ENCODE measurements at places on chromosomes 2 and 18.
A peak's percentile ranks its signal among the peaks of the same experiment; 100 is the strongest.

DNA sequence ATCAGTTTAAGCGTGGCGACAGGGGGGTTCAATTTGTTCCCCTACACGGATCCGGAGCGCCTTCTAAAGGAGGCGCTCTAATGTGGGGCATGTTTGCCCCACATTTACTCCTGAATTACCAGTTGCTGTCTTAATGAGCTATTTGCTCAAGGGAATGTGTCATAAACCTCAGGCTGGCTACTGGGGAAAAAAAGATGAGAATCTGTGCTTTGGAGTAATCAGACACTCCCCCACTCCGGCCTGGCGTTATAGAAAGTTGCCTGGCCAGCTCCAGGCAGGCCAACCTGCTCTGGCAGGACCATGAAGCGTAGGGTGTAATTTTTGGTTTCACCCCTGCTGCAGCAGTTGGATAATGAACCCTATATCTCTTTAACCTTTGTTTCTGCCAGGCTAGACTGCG, 31.0 kb upstream of the MAP3K20 start:
- no peak for DNase-seq
- H3K27ac ChIP-seq: no peak overlapping the region
- H3K36me3 ChIP-seq: no peaks in the 10 kb centered on the region
- H3K27me3 ChIP-seq: no peaks in the 10 kb centered on the region

DNA sequence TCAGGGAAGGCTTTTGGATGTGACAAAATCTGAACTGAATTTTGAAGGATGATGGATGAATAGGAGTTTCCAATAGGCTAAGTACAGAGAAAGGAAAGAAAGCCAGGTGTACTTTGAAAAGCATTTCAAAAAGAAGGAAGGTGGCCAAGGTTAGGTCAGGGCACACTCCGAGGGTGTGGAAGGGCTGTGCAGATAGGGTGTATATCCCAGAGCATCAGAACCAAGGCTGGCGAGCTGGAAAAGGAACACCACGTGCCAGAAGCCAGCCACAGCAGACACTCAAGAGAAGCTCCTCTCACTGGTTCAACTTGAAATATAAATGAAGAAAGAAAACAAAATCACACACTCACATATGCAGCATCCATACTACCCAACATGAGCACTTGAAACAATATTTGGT, 51.0 kb downstream of the RPL31 start:
- no peaks in the 10 kb centered on the region for H3K27me3 ChIP-seq
- no peak overlapping the region for H3K4me3 ChIP-seq
- no peaks in the 10 kb centered on the region for H3K4me1 ChIP-seq

DNA sequence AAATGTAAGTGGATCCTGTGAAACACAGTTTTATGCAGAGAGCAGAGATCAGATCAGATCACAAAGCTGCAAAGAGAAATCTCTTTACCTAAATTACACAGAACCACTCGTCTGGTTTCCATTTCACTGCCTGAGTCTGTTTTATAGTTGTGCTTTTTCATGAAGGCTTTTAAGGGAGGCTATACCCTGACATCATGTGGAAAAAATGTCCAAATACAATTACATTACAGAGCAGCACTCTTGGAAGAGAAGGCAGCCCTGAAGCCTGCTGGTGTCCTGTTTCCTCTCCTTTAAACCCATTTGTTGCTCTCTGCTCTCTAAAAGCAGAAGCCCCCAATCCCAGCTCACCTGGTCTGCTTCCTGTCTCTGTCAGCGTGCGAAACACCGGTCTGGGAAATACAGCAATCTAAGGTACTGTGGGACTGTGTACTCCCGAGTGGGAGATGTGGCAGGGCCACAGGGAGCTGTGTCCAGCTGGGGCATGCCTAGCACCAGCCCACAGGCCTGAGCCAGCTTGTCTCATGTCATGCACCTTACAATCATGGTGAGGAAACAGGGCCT, 24.8 kb upstream of the ZFP36L2 start:
- peak overlapping the region; percentile 20 for H3K27ac ChIP-seq
- no peak overlapping the region for H3K4me3 ChIP-seq
- peaks cover 3% of the 10 kb centered on the region for H3K4me1 ChIP-seq

DNA sequence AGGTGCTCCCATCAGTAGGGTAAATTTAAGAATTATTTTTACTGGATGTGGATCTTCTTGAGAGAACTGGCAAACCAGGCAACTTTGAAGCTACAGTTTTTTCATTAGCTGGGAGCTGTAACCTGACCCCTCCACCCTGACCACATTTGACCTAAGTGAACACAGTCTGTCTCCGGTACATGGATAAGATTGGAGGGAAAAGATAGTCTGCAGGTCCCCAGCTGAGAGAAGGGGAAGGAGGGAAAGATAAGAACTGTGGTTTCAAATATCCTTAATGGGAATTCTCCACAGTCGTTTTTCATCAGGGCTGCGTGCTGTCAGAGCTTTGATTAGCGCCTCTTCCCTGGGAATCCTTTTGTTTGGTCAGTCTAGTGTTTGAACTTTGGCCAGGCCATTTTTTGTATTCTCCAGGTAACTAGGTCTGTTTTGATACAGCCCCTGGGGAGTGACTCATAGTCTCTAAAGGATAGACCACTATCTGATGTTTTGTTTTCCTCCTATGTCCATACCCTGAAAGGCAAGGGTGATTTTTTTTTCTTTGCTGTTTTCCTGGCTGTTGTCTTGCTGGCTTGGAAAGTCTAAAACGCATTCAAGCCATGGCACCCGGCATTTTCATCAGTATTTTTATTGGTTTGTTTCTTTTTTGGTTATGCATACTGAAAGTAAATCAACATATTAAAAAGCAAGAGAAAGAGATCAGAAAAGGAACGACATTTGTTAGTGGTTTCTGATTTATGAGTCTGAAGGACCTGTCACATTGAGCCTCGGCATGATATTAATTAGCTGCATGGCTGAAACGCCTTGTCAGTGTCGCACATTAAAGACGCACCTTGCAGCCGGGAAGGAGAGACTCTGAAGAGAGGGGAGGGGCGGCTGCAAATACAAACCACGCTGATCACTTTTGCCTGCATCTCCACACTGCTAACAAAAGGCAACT, 183.4 kb upstream of the FN1 start:
- DNase-seq: peak; percentile 82
- no peaks in the 10 kb centered on the region for H3K4me1 ChIP-seq
- H3K36me3 ChIP-seq: no peaks in the 10 kb centered on the region
- no peaks in the 10 kb centered on the region for H3K27me3 ChIP-seq
- no peak overlapping the region for H3K27ac ChIP-seq
- H3K4me3 ChIP-seq: no peak overlapping the region

- peak overlapping the region; percentile 36 for H3K4me3 ChIP-seq
- H3K4me1 ChIP-seq: no peaks in the 10 kb centered on the region
- peaks cover 28% of the 10 kb centered on the region for H3K27me3 ChIP-seq
- H3K36me3 ChIP-seq: no peaks in the 10 kb centered on the region
- DNase-seq: peak; percentile 71
These were observed 694 bp downstream of the THSD7B start for GRCh38 chr2:136766073-136766404.

- H3K27me3 ChIP-seq: no peaks in the 10 kb centered on the region
- peak overlapping the region; percentile 2 for H3K4me3 ChIP-seq
- peak; percentile 89 for DNase-seq
- peaks cover 25% of the 10 kb centered on the region for H3K4me1 ChIP-seq
- H3K27ac ChIP-seq: peak overlapping the region; percentile 90
These were observed 14.6 kb downstream of the TNS1 start for GRCh38 chr2:217988014-217988839.

DNA sequence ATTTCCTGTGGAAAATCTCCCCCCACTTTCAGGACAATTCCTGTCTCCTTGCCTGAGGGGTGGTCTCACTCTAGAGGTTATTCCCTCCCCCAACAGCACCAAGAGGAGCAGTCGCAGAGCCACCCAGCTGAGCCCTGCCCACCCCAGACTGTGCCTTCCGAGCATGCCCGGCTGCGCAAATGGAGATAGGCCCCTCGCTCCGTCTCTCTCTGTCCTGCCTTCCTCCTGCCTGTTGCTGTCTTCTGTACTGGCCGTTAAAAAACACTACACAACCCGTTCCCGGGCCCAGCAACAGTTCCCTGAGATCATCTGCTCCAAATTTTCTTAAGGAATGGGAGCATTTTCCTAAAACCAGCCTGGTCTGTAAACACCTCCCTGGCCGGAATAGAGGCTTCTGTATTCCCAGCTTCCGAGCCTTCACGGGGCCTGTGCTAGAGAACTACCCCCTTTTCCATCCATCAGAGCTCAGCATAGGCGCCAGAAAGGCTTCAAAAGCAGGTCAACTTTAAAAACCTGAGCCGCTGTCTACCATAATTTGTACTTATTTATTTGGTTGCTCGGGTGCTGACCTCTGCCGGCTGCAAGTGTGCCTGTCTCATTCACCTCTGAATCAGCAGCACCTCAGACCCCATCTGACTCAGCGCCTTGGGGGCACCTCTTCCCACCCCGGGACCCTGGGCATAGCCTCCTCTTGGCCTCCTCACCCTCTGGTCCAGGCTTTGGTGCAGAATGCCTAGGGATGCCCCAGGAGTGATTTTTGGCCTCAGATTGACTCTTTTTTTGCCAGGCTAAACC, 159.4 kb downstream of the PXDN start:
- no peak for DNase-seq
- H3K27me3 ChIP-seq: no peaks in the 10 kb centered on the region
- no peak overlapping the region for H3K27ac ChIP-seq
- H3K36me3 ChIP-seq: no peaks in the 10 kb centered on the region

GRCh38 chr2:186749219-186749618, 55.4 kb downstream of the FAM171B start:
- H3K4me3 ChIP-seq: no peak overlapping the region
- no peak for DNase-seq
- H3K4me1 ChIP-seq: no peaks in the 10 kb centered on the region
- H3K27ac ChIP-seq: no peak overlapping the region

GRCh38 chr2:234111523-234111922, 61.0 kb downstream of the SPP2 start:
- H3K4me3 ChIP-seq: no peak overlapping the region
- no peak for DNase-seq
- H3K27me3 ChIP-seq: no peaks in the 10 kb centered on the region
- no peak overlapping the region for H3K27ac ChIP-seq

GRCh38 chr18:54828986-54829385, 709 bp downstream of the RAB27B start:
- peak overlapping the region; percentile 71 for H3K4me3 ChIP-seq
- H3K36me3 ChIP-seq: no peaks in the 10 kb centered on the region
- peaks cover 5% of the 10 kb centered on the region for H3K4me1 ChIP-seq
- H3K27ac ChIP-seq: no peak overlapping the region

- no peaks in the 10 kb centered on the region for H3K27me3 ChIP-seq
- no peak overlapping the region for H3K4me3 ChIP-seq
- H3K27ac ChIP-seq: no peak overlapping the region
These were observed 33.3 kb upstream of the TMEM87B start for GRCh38 chr2:112021781-112022231.

GRCh38 chr2:193187816-193188215, 993.1 kb upstream of the TMEFF2 start:
- no peaks in the 10 kb centered on the region for H3K27me3 ChIP-seq
- H3K4me1 ChIP-seq: no peaks in the 10 kb centered on the region
- H3K4me3 ChIP-seq: no peak overlapping the region
- H3K27ac ChIP-seq: no peak overlapping the region

DNA sequence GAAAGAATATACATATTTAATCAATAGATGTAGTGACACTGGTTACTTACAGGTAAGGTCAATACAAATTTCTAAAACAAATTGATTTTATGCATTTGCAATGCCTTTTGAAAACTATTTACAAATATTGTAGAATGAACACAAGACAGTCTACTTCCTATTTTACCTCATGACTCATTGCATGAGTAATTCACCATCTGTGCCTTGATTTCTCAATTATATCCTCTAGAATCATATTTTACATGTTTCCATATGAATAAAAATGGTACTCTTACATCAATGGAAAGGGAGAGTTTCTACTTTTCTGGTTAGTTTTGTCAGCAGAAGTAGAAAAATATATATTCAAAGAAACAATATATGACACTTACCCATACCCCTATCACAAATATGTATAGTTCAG, 203.8 kb upstream of the CDH7 start:
- DNase-seq: no peak
- no peaks in the 10 kb centered on the region for H3K4me1 ChIP-seq
- H3K27me3 ChIP-seq: no peaks in the 10 kb centered on the region
- no peak overlapping the region for H3K27ac ChIP-seq
- no peaks in the 10 kb centered on the region for H3K36me3 ChIP-seq

DNA sequence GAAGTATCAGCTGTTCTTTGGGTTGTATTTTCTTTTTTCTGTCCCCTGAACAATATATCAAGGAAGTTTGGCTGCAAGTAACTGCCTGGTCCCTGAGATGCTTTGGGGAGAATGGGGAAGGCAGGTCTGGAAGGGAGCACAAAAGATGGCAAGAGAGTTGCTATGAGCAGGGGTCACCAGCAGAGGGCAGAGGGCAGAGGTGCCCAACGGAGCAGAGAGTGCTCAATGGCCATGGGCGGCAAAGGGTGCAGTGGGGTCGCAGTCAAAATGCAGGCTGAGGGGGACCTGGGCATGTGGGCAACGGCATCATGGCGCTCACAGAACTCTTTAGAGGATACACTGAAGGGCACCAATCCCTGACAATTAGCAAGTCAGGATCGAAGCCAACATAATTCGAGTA, 107.7 kb upstream of the ATP8B1 start:
- no peak overlapping the region for H3K4me3 ChIP-seq
- H3K27ac ChIP-seq: no peak overlapping the region
- H3K36me3 ChIP-seq: no peaks in the 10 kb centered on the region
- H3K4me1 ChIP-seq: no peaks in the 10 kb centered on the region

- peak; percentile 87 for DNase-seq
- H3K27me3 ChIP-seq: no peaks in the 10 kb centered on the region
- no peaks in the 10 kb centered on the region for H3K36me3 ChIP-seq
- peaks cover 2% of the 10 kb centered on the region for H3K4me1 ChIP-seq
- H3K4me3 ChIP-seq: peak overlapping the region; percentile 44
These were observed 217.9 kb downstream of the VAPA start for GRCh38 chr18:10131460-10132395.

DNA sequence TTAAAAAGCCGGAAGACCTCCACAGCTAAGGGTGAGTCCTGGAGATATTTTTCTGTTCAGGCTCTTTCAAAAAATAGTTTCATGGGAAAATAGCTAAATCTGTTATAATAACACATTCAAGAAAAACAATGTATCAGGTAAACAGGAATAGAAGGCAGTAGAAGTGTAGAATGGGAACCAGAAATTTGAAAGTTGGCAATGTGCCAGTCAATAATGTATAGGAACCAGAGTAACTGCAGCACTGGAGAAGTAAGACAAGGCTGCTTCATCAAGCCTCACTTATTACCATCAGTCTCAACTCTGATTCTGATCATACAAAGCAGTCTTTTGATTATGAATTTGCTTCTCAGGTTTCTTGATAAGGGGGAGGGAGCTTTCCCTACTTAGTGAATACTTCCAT, 81.4 kb upstream of the VRK2 start:
- no peak overlapping the region for H3K27ac ChIP-seq
- no peak overlapping the region for H3K4me3 ChIP-seq
- H3K4me1 ChIP-seq: no peaks in the 10 kb centered on the region
- no peak for DNase-seq
- H3K36me3 ChIP-seq: no peaks in the 10 kb centered on the region

- DNase-seq: no peak
- H3K27ac ChIP-seq: no peak overlapping the region
- no peaks in the 10 kb centered on the region for H3K27me3 ChIP-seq
- H3K4me1 ChIP-seq: no peaks in the 10 kb centered on the region
- no peaks in the 10 kb centered on the region for H3K36me3 ChIP-seq
These were observed 8.0 kb upstream of the REG1A start for GRCh38 chr2:79112269-79112668.
